Caco-2 (cell line): ENCODE measurements at places on chromosomes 6 and 20.

DNA sequence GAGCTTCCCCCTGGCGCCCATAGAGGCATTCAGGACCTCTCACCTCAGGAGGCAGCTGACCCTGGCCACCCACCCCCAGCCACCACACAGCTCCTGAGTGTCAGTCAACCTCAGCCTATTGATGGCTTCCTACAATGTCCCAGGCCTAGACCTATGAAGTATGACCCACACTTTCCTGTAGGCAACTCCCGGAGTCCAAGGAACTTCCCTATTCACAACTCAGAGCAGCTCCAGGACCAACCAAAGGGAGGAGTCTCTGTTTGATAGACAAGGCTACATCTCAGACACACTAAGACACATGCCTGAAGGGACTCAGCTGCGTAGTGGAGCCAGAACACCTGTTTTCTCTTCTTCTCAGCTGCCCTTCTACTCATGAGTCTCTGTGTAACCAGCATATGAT, 169.1 kb downstream of the MAFB start:
- DNase-seq: no peak

GRCh38 chr6:106110164-106110826, 24.2 kb downstream of the PRDM1 start:
- DNase-seq: no peak

- DNase-seq: no peak
Measured at GRCh38 chr6:72691249-72691648, 69.4 kb downstream of the KCNQ5 start.

DNA sequence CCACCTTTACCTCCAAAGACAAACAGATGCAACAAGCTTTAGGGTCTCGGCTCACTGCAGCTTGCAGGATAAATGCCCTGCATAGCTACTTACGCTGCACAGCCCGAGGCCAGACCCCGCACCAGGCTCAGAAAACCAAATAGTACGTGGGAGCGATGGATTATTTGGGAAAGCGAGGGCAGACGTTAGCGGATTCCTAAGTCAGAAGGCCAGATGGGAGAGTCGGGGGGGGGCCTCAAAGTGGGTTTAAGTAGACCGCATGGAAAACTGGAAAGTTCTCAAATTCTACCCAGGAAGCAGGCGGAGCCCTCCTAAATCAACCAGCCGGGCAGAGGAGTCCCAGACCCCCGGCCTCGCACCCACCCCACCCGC, 382 bp downstream of the SFT2D1 start:
- DNase-seq: no peak

- DNase-seq: no peak
Measured at GRCh38 chr20:46554828-46555227, 4.4 kb upstream of the OCSTAMP start.

DNA sequence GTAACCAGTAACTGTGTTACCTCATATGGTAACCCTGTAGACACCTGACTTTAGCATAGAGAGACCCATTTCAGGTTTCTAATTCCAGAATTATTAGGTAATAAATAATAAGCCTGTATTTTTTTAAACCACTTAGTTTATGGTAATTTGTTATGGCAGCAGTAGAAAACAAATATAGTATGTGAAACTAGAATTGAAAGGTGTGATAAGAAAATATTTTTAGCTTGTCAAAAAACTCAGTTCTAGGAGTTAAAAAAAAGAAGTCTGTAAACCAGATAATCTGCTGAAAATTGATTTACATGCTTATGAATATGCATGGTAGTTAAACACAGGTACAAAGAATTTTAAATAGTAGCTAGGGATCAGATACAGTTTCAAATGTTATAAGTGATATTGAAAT, 695.0 kb upstream of the GJE1 start:
- no peak for DNase-seq

GRCh38 chr6:75761489-75761888, 12.4 kb downstream of the MYO6 start:
- no peak for DNase-seq

GRCh38 chr20:47315339-47316056, 41.0 kb downstream of the ZMYND8 start:
- no peak for DNase-seq

DNA sequence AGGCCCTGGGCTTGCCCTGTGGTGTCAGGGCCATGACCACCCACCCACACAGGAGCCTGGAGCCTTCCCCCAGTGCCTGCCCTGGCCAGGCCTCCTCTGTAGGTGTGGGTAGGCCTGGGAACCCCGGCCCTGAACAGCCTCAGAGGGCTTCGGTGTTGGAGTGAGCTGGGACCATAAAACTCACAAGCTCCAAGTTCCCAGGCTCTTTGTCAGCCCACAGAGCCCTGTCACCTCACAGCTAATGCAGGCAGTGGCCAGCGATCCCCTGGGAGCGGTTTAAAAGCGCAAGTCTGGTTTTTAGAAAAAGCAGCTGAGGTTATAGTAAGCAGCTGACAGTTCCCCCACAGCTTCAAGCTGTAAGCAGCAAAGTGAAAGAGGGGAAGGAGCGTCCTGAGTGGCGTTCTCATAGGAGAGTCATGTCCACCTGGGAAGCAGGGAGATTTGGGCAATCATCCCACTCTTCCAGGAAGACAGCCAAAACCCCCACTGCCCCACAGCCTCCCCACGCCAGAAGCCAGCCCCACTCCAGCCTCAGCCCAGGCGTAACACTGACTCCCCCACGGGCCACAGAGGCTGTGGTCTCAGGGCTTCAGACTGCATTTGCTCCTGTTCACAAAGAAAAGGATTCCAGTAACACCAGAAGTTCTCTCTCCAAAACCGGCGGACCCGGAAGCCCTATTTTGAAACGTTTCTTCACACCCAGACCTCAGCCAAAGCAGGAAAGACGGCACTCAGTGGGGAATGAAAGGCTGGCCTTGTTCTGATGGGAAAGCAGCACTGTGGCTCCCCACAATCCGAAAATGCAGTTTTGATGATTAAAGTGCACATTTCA, 34.3 kb upstream of the FOXC1 start:
- no peak for DNase-seq

GRCh38 chr6:88480816-88481215, 314.7 kb upstream of the CNR1 start:
- no peak for DNase-seq

GRCh38 chr6:28794175-28795002, 129.4 kb downstream of the TRIM27 start:
- DNase-seq: peak; percentile 62

GRCh38 chr6:33425668-33426577, 6.1 kb downstream of the SYNGAP1 start:
- peak; percentile 93 for DNase-seq

GRCh38 chr6:157478926-157479325, 97.9 kb downstream of the ZDHHC14 start:
- no peak for DNase-seq
